ENCODE measurements at places on chromosomes 12 and 14.
A peak's percentile ranks its signal among the peaks of the same experiment; 100 is the strongest.

- no peak for DNase-seq
Measured at GRCh38 chr12:120979220-120979861, 998 bp downstream of the HNF1A start.

- DNase-seq, result no peak
Measured at GRCh38 chr12:59040043-59040442, 119.7 kb upstream of the LRIG3 start.

DNA sequence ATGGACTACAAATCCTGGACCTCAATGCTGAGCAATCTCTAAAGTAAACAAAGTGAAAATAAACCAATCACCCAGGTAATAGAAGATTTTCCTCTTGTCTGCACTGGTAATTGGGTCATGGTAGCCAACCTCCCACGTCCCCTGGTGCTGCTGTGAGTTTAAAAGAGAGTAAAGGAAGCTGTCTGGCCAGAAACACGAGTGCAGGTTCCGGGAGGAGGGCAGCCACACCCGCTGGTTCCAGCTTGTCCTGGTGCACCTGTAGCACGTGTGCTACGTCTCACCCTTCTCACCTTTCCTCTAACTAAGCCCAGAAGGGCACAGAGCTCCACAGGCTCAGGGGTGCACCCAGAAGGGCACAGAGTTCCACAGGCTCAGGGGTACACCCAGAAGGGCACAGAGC, 5.4 kb downstream of the CRACR2A start:
- DNase-seq, result no peak

DNA sequence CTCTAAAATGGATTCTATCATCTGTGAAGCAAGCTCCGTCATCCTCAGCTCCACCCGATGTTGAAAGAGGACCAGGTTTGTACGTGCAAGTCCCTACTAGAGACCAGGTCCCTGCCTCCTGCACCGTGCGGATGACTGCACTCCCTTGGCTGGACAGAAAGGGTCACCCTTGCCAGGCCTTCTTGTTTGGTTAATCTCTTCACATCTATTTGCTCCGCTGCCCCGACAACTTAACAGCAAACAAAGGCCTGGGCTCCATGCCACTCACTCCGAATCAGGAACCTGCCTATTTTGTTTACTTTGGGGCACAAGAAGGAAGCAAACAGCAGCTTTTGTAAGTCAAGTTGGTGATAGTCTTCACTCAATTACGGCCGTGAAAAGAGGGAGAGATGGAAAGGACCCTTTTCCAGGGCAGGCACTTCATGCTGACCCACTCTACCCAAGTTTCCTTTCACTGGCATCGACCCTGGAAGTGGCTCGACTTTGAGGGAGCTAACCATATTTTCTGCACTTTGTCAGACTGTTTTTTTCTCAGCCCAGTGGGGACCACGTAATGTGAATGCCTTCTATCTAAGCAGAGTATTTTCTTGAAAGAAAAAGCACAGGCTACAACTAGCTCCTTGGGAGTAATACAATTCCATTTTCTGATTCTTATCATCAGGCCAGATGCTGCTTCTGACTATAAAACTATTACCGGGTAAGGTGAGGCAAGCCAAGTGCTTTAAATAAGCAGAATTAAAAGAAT, 202.6 kb downstream of the FOXN3 start:
- DNase-seq, result no peak

- DNase-seq, result no peak
Measured at GRCh38 chr12:31527083-31527482, 63.9 kb downstream of the DENND5B start.

GRCh38 chr14:77369285-77369684, 7.6 kb downstream of the TMED8 start:
- no peak for DNase-seq

DNA sequence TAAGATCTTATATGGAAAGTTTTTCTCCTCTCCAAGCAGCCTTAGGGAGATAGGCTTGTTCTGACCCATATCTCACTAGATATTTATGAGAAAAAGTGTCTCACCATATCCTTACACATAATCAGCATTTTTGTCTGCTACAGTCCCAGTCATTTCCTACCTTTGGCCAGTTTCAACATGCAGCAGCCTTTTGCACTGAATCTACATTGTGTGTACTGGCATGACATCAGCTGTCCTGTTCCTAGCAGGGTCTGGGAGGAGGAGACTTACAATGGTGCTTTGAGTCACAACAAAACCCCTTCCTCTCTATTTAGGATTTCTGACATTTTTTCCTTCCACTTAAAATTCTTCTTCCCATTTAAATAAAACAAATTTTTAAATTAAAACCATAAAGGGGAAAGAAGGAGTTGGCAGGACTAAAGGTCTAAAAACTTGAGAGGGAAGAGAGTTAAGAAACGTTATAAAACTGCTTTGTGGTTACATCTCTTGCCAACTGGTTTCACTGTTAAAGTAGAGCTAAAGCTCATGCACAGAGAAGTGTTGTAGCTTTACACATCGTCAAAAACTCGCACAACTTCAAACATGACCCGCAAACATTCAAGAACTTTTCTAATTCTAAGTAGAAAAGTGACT, 53.3 kb upstream of the CERS5 start:
- no peak for DNase-seq

GRCh38 chr14:21537090-21537424, 10.9 kb upstream of the SALL2 start:
- no peak for DNase-seq

DNA sequence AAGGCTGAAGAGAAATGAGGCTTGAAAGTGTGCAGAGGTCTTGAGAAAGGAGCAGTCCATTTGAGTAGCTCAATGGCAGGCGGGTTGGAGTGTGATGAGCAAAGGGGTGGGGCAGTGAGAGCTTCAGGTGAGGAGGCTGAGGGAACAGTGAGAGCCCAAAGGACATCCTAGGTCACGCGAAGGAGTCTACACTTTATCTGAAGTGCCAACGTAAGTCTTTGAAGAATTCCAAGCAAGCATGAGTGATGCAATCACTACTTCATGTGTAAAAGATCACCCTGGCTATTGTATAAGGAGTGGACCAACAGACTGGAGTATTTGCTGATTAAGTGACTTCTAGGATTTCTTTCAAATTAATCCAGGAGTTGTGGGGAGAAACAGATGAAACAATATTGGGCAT, 159.9 kb upstream of the HIF1A start:
- no peak for DNase-seq

GRCh38 chr14:77659831-77660230, 43.4 kb upstream of the SPTLC2 start:
- no peak for DNase-seq

DNA sequence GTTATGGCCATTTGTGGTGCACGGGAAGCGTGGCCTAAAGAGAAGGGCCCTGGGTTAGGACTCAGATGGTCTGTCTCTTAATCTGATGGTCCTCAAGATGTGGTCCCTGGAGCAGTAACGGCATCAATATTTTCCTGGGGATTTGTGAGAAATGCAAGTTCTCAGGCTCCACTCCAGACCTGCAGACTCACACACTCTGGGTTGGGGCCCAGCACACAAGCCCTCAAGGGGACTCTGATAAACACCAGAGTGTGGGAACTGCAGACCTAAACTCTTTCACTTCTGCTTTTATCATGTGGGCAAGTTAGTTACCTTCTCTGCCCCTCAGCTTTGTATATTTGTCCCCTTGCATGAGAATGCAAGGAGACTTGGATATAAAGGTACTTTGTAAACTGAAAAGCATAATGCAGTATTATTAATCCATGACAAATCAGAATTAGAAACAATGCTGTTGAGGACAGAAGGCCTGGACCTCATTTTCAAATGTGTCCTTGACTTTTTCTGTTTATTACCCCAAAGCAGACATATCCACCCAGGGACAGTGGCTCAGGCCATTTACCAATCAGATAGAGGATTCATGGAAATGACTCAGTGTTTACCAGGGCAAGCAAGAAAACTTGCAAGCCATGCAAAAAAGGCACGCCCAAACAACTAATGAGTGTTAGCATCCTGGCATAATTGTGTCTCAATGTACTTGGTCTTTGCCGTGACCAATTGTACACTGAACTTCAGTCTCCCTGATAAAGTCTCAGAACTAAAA, 157.0 kb downstream of the ASCL1 start:
- no peak for DNase-seq

GRCh38 chr12:118874698-118875548, 106.4 kb upstream of the SRRM4 start:
- no peak for DNase-seq

DNA sequence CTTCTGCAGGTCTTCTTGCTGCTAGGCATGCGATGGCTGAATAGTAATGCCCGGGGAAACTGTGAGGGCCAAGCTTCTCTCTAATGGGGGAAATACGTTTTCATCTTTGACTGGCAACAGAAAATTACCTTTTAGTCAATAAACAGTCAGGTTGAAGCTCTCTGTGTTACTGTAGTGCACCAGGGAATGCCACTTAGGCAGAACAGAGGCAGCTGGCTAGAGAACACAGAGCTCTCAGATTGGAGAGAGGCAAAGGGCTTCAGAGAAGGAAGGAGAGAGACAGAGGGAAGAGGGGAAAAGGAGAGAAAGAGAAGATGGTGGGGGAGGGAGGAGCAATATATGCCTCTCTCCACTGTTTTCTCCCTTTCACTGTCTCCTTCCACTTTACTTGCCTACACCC, 6.7 kb downstream of the HSD17B6 start:
- DNase-seq, result no peak

- no peak for DNase-seq
Measured at GRCh38 chr12:57615637-57616036, 4.4 kb downstream of the ARHGEF25 start.

GRCh38 chr12:6205144-6205539, 4.9 kb downstream of the CD9 start:
- no peak for DNase-seq

GRCh38 chr12:53214687-53215455, 7.8 kb upstream of the ITGB7 start:
- DNase-seq, result no peak

- no peak for DNase-seq
Measured at GRCh38 chr14:75079521-75079920, 10.1 kb downstream of the ZC2HC1C start.

GRCh38 chr14:63770187-63770807, 42.4 kb upstream of the SGPP1 start:
- DNase-seq, result peak; percentile 56

GRCh38 chr14:86521843-86522242, 991.9 kb downstream of the FLRT2 start:
- no peak for DNase-seq

DNA sequence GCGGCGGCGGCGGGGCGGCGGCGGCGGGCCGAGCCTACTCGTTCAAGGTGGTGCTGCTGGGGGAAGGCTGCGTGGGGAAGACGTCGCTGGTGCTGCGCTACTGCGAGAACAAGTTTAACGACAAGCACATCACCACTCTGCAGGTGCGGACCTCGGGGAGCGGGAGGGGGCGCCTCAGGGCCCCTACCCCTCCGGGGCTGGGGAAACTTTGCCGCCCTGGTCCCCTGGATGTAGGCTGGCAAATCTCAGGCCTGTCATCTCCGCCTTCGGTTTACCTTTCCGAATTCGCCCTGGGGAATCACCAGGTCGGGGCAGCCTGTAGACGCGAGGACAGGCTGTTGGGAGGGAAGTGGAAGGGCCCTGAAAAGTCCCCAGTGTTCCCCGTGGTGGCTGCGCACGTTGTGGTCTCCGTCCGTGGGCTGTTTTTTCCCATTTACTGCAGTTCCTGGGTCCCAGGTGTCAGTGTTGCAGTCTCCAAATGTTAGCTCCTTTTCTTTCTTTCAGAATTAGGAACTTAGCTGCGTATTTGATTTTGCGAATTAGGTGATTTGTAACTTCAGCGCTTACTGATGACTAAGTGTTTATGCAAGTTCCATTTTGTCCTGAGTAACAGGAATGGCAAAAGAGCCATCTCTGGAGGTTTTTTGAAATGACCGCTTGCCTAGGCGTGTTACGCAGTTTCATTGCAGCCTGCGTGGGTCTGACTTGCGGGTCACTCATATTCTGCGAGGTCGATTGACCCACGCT, 656 bp downstream of the RAB21 start:
- peak; percentile 44 for DNase-seq
